Activated T-helper 1 cell treated with anti-CD3 and anti-CD28 coated beads, Interleukin-2, amount 50 U/mL, for 16 hours (primary cell): ENCODE measurements at places on chromosomes 3 and 15.

DNA sequence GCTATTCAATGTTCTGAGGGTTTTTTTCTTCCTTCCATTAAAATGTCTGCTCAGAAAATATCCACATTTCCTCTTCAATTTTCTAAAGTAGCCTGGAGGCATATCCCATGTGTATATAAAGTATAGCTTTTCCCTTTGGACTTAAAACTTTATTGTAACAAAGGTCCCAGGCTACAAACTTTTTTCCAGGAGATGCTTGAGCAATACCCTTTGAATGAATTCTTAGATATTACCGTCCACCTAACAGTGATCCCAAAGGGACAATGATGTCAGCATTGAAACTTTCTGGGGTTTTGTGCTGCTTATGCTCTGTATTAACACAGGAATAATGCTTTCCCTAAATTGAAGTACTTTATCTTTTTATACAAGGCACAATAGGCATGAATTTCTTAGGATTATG, 525.2 kb downstream of the CADM2 start:
- DNase-seq: no peak

GRCh38 chr3:63961891-63962290, 49.7 kb upstream of the SCAANT1 start:
- no peak for DNase-seq

DNA sequence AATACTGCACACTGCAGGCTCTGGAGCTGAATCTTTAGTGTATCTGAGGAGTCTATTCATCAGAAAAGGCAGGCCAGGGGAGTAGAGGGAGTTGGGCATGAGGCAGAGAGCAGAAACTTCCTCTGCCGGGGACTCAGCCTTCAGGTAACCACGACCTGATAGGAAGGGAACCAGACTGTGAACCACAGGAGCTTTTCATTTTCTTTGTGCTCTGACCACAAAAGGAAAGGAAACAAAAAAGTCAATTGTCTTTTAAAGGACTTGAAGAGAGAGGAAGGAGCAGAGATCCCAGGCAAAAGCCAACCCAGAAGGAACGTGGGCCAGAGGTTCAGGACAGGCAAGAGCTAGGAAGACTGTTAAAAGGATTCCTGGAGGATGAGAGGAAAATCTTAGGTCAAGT, 573.3 kb downstream of the EPHB1 start:
- DNase-seq: no peak

DNA sequence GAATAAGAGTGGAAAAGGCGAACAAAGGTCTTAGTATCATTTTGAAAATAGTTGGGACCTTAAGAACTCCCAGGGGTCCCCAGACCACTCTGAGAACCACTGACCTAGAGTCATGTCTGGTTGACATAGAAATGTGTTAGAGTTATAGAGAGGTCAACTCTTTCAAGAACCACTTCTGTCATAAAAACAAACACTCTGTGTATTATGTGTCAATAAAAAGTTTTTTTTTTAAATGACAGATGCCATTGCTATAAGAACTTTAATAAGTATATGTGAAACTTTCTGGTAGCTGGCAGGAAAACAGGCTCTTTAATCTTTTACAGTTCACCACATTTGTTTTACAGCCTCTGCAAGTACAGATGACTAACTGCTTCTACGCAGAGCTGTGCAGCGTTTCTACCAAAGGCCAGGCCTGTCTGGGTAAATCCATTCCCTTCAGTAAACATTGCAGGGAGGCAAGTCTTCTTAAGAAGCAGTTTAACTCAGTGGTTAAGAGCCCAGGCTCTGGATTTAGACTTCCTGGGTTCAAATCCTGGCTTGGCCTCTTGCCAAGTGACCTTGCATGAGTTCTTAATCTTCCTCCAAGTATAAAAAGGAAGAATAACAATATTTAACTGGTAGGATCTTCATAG, 56.6 kb downstream of the RFTN1 start:
- DNase-seq: no peak

DNA sequence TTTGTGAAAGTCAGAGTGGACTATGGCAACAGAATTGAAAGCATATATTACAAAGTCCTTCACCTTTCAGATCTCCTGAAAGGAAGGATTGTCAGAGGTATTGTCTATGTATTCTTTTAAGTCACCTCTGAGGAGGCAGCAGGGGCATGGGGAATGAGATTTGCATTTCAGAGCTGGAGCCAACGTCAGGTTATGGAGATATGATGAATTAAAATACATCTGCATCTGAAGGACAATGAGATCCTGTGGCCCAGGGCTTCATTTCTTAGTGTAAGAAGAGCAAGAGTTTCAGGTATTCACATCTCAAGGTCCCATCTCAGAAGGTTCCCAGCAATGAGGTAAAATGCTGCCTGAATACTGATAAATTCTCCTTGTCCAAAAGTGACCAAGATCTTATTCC, 695.8 kb downstream of the TUSC7 start:
- no peak for DNase-seq

DNA sequence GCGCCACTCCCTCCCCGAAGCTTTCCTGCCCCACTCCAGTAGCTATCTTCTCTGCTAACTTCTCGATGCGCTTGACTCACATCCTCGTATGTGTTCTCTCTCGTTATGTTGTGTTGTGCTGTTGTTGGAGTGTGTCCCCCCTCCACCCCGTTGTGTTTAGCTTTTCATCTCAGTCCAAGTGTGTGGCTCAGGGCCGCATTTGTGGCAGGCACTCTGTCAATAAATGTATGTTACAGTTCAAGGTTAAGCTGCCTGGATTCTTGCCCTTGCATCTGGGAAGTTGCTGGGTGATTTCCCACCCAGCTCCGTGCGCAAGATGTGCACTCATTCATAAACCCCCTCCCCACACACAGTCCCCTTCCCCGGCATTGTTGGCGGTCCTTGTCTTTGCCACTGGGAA, 71.9 kb downstream of the PGPEP1L start:
- no peak for DNase-seq

GRCh38 chr3:119413603-119414280, 49.7 kb downstream of the TMEM39A start:
- no peak for DNase-seq

DNA sequence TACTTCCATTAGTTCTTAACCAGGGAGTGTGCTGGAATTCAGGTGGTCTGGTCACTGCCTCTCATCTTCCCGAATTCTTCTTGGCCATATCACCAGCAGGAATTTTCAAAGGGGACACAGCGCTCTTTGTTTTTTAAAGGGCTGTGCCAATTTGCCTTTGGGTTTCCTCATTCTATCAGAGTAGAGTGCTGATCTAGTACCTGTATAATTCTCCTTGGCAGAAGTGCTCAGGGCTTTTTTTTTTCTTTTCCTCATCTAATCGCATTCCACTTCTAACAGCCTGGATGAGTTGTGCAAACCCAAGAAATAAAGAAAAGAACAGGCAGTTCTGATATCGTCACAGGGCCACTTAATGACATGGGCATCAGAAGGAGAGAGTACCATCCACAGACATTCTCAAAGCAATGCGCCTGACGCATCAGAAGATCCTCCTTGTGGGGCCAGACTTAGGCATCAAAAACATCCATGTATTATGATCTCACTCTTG, 121.0 kb downstream of the ASB7 start:
- no peak for DNase-seq

GRCh38 chr3:102142379-102143060, 292.3 kb upstream of the ZPLD1 start:
- DNase-seq: no peak

DNA sequence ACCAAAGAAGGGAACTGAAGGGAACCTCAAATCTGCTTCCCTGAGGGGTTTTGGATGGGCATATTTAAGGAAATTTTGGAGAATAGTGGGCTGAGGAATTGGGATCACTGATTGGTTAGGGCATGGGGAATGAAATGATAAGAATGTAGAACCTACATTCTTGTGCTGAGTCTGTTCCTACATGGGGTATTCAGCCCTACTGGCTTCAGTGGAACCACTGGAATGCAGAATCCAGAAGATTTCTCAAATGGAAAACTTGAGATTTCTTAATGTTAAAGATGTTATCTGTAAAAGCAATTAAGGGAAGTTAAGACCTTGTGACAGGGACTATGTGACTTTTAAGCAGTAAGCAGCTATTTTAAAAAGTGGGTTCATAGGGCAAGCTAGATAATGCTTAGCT, 1062.4 kb downstream of the AGBL1 start:
- DNase-seq: no peak

DNA sequence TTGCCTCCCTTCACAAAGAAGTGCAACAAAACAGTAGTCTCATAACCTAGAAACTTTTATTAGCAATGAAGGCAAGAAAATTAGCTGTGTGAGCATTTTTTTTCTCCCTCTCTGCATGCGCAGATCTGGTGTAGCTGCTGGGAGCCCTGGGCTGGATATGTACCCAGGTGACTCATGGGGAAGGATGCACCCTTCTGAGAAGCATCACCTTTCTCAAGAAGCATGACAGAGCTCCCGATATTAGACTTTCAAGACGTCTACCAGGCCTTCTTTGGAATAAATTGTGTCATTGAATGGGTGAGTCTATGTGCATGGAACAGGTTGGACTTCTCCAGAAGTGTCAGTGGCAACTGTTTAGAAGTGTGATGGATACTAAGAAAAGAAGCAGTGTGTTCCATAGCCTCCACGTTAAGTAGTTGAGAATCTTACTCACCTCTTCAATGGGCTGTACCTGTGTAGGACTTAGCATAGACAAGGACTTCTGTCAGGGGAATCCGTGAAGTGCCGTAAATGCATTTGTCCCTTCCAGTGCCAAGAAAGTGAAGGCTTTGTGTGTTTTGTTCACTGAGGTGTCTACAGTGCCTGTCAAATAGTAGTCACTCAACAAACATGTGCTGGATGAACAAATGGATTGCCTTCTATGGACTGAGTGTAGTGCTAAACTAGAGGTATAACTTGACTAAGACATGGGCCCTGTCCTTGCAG, 47.7 kb upstream of the RASGRP1 start:
- DNase-seq: peak; percentile 19

GRCh38 chr3:12239301-12239700, 49.6 kb upstream of the PPARG start:
- DNase-seq: no peak

- no peak for DNase-seq
These were observed 16.5 kb upstream of the FAM174B start for GRCh38 chr15:92672102-92672501.

DNA sequence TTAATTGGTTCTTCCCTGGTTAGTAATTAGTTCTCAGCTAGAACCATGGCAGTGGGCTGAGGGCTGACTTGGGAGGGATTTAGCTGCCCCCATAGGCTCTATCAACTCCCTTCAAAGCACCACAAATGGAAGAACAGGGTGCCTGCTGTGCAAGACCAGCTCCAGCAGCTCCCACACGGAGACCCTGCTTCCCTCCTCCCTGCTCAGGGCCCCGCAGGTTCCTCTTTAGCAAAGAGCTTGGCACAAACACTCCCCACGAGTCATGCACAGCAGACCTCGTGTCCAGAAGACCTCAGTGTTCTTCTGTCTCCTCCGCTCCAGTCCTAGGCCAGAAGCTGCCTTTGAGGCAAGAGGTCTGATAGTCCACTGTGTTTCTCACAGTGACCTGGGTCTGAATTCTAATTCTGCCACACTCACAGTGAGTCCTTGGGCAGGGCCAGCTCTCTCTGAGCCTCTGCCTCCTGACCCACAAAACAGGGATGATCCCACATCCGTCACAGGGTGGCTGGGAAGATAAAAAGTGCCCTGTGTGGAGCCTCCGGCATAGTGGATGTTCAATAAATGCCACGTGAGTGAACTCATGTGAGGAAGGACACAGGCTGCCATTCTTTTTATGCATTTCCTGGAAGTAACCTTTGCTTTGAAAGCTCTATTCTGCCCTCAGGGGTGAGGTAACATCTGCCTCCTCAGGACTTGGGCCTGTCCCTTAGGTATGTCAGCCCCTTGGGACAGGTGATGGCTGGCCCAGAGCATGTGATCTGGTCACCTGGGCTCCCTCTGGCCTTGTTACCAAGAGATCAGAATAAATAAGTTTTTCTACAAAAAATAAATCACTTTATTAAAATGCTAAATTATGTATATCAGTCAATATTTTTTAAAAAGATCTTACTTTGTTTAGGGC, 7.6 kb downstream of the RAB6B start:
- DNase-seq: no peak

DNA sequence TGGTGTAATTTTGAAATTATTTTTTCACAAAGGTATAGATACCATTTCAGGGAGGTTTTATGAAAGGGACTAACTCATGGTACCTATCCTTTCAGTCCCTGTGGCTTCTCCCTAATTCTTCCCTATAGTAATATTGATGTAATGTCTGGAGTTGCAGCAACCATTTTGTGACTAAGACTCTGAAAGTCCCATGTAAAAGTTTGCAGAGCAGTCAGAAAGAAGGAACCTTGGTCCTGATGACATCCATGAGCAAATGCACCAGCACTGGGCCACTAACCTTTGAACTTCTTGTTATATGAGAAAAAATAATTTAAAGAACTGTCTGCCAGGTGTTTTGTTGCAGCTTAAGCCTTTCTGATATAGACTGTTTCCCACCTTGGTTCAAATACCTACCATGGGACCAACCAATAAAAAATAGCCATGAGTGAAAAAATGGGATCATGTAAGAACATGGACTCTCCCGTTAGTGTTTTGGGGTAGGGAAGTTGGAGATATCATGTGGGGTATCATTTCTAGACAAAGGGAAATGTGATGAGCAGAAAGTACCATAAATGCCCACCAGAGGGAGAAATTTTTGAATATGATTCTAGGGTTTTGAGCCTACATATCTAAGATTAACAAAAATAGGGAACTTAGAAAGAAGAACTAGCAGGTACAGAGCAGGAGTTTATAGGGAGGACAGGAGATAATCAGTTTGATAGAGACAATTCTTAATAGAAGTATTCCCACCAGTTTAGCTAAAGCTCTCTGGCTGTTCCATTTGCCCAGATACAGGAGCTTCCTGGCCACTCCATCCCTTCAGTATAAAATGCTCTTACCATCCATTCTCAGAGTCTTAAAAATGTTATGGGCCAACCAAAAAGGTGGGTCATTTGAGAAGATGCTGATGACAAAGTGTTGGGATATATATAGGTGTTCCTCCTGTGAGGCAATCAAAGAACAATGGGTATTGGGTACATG, 3.4 kb upstream of the CPOX start:
- no peak for DNase-seq

DNA sequence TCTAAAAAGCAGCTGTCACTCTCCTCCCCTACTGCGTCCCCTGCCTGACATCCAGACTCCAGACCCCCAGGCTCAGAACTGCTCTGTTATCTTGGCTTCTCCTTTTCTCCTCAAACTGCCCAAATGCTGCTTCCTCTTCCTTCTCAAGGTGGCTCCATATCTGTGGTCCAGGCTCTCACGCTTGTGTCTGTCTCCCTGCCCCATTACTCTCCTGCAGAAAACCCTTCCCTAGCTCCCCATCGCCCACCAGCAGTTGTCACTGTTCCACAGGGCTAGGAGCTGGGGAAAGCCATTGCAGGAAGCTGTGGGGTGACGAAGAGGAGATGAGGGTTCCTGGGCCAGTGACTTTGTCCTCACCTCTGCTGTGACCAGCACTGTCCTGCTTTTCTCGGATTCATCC, 30.7 kb upstream of the CGNL1 start:
- DNase-seq: no peak
